Mesenchymal stem cell (in vitro differentiated cells and primary cell): ENCODE measurements at places on chromosomes 16 and 17.
A peak's percentile ranks its signal among the peaks of the same experiment; 100 is the strongest.

GRCh38 chr17:45222289-45222995 lies 757 bp downstream of the FMNL1 start:
- DNase-seq: no peak

GRCh38 chr16:31453255-31454204 lies 5.8 kb upstream of the ARMC5 start:
- DNase-seq: peak; percentile 85

DNA sequence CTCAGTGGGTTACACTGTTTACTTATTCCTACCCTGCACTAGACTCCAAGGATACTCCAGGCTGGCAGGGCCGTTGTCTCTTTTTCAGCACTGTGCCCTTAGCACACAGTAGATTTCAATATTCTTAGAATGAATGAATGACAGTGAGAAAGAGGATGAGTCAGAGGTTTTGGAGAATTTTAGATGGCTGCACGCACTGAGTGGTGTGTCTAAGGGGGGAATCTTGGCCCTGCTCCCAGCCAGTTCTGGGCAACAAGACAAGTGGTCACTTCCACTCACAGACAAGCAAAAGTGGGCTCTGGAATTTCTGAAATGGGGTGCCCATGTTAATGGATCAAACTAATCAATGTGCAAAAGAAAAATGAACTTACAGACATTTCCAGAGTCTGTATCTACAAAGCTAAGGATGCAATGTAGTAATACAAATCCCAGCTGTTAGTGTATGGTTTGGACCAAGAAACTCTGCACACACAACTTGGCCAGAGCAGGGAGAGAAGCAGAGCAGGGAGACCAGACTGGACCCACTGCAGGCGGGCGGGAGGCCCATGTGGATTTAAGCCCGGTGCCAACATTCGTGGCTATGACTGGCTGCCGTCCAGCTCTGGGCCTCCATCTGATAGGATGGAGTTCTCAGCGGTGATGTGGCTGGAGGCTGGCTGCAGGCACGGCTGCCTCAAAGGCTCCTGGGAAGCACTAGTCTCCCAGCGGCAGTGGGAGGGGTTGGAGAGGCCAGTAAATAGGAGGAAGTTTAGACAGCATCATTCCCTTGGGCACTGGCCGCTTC lies 95.6 kb upstream of the CDYL2 start:
- no peak for DNase-seq

DNA sequence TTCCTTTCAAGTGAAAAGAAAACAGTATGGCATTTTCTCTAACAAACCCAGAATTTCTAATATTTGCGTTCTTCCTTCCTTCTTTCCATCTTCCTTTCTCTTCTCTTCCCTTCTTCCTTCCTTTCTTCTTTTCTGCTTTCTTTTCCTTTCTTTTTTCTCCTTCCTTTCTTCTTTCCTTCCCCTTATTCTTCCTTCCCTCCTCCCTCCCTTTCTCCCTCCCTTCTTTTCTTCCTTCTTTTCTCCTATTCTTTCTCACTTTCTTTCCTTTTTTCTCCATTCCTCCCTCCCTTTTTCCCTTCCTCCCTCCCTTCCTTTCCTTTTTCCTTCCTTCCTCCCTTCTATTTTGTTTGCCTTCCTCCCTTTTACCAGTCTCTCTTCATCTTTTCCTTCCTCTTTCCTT lies 194.8 kb downstream of the SHCBP1 start:
- DNase-seq: no peak

- DNase-seq: no peak
Measured at GRCh38 chr16:65510241-65510640, 388.4 kb upstream of the CDH11 start.

GRCh38 chr16:67746846-67747245 lies 27.7 kb upstream of the GFOD2 start:
- no peak for DNase-seq

- no peak for DNase-seq
Measured at GRCh38 chr16:30992931-30993816, 8.2 kb downstream of the HSD3B7 start.

DNA sequence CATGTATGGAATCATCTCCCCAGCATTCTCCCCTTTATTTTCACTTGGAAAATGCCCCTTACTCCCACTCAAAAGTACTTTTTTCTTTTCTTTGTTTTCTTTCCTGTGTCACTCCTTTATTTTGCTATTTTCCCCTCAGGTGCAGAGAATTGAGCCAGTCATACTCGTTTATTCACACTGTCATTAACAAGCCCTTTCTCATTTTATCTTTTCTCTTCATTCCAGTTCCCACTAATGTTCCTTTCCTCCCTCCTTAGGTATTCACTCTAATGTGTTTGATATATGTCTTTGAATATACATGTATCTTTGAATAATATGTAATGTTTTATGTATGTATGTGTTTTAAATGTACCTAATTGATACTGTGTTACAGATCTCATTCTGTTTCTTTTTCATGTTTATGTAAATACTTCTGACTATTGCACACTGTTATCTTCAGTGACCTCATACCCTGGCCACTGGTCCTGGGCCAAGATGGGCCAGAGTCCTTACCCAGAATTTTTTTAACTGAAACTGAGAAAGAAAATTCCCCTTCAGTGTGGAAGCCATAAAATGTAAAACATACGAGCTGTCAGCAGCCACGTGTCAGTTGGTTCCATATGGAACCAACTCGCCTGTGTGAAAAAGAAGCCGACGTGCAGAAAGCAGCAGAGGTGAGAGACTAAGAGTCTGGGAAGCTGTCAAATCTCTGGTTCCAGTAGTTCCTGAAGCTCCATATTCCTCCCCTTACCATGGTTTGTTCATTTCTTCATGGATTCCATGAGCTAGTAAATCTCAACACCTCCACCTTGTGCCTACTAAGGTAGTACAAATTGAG lies 5.8 kb downstream of the SRR start:
- peak; percentile 37 for DNase-seq

DNA sequence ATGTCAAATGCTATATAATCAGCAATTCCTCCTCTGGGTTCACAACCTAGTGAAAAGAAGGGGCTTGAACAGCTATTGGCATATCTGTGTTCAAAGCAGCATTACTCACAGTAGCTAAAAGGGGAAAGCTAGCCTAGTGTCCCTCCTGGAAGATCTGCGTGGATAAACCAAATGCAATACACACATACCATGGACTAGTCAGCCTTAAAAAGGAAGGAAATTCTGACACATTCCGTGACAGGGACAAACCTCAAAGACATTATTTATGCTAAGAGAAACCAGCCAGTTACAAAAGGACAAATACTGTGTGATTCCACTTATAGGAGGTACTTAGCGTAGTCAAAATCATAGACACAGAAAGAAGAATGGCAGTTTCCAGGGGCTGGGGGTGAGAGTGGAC lies 90.1 kb downstream of the XYLT1 start:
- no peak for DNase-seq

- DNase-seq: no peak
Measured at GRCh38 chr17:21379080-21379711, 3.0 kb downstream of the KCNJ12 start.

DNA sequence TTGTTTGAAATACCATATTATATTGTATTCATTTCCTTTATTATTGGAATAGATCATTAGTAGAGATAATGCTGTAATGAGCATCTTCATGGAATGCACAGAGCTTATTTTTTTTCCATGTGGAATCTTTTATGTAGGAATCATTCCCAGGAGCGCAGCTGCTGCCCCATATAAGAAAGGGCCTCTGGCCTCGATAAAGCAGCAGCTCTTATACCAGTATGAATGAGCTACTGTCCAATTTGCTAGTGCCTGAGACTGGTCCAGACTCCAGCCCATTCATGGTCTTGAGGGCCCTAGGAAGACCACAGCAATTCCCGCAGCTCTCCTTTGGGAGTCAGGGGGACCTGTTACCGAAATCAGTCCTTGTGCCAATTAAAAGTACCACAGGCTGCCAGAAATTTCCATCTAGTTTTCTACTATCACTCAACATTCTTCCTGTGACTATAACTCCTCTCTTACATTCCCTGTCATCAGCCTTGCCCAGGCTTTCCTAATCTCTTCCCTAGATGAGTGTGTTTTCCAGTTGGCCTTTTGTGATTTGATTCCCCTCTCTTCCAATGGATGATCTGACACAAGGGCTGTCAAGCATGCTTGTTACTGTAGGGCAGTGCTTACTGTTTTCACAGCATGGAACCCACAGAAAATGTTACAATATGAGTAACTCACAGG lies 1.9 kb downstream of the ZNF843 start:
- DNase-seq: no peak

DNA sequence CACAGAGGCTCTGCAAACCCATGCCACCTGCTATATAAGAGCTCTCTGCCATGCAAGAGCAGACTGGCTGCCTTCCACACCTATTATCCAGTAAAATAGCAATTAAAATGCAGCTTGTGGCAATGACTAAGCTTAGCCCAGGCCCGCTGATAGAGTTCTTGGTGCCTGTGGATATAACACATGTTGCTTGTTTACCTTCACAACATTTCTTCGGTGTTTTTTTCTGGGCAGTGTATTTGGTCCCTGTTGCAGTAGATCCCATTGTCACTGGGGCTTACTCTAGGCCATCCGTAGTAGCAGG lies 63.5 kb downstream of the SPECC1 start:
- no peak for DNase-seq

- DNase-seq: no peak
Measured at GRCh38 chr17:66920950-66921349, 43.6 kb upstream of the CACNG4 start.

GRCh38 chr17:17666111-17666714 lies 15.0 kb upstream of the RAI1 start:
- peak; percentile 45 for DNase-seq

GRCh38 chr16:86510465-86511261 lies at the start of gene FOXF1:
FOXF1 (plus strand) TSS chr16:86510527; CDS start chr16:86510570, 43 bp downstream.
- DNase-seq: peak; percentile 91

DNA sequence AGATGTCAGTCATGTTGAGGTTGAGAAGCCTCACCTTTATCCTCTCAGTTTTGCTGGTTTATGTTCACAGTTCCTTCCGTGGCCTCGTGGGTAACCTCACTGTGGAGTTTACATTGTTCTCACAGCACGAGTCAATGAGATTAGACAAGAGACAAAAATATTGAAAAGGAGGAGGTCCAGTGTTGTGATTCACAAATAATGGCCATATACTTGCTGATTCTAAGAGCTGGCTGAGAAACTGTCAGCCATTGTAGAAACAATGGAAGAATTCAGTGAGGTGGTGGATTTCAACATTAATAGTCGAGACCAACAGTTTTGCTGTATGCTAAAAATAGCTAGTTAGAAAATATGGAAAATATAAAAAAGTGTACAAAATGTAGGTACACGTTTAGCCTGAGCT lies 176.4 kb upstream of the WSCD1 start:
- DNase-seq: no peak

DNA sequence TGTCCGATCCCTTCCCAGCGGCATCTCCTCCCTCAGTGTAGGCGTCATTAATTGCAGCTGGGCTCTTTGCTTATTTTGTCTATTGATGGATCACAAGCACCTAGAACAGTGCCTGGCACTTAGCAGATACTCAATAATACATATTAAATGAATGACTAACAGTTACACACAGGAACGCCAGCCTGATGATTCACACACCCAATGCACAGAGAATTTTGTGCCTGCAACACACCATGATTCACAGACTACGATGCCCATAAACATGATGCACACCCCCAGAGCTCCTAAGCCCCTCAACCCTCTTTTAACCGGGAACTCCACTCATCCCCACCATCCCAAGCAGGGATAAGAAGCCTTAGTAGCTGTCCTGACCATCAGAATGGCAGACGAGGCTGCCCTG lies 66.6 kb upstream of the TMEM97 start:
- DNase-seq: peak; percentile 21

DNA sequence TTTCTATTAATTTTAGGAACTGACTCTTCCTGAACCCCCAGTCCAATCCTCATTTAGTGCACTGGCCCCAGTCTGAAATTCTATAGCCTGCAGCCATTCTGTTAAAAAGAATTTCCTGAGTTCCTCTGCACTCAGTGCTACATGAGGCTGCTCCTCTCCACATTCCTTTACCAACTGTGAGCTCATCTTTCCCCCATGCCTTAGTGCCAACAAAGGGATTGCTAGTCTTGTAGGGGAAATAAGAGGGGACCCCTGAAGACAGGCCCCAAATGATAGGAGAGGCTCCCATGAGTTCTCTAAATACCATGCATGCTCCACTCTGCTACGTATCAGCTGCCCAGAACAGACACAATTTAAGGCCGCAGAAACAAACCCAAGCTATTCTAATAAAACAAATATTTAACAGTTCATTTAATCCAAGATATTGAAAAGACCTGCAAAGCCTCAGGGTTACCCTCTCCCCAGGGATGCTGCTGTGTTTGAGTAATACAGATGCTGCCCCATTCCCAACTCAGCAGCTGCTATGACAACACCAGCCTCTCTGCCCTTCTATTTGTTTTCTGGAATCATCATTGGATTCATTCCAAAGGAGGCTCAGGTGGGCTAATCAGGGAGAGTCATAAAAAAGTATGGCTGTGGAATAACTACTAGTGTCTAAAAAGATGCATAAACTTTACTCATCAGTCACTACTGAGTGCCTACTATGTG lies 228.5 kb downstream of the TOX3 start:
- DNase-seq: no peak

- no peak for DNase-seq
Measured at GRCh38 chr17:78001182-78001581, 42.7 kb downstream of the TNRC6C start.

- no peak for DNase-seq
Measured at GRCh38 chr17:14306596-14306995, 5.7 kb downstream of the HS3ST3B1 start.

- DNase-seq: no peak
Measured at GRCh38 chr17:48745381-48746275, 17.1 kb upstream of the HOXB13 start.

DNA sequence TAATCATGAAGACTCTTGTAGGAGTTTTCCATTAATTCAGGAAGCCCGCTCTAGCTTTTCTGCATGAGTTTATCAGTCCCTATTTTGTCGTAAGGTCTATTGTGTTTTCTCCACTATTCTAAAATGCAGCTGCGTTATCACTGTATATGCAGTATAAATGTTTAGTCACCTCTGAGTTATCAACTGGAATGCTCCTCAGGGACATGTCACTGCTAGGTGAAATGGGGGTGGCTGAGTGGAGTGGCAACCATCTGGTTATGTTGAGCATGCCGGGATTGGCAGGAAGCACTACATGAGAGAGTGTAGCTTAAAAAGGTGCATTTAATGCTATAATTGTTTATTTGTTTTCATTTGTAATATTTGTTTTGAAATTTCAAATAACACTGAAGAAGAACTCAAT lies 285.2 kb upstream of the ELAC2 start:
- no peak for DNase-seq

DNA sequence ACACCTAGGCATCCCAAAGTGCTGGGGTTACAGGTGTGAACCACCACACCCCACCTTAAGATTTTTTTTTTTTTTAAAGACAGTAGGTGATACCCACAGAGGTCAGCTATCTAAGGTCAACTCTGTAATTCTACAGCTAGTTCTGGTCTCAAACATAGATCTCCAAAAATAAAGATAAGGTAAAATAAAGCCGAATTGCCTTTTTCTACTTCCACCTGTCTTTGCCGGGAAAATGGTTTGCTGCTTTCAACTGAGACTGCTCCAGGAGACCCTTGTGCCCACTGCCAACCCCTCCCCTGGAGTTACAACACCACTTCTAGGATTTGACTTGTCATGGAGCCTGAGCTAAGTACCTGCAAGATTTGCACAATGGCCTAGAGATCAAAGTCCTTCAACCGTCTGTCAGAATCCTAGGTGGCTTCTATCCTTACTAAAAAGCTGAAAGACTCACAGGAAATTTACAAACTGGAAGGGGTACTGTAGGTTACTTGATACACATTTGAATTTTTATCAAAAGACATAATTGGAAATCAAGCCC lies 4.7 kb upstream of the CNOT1 start:
- no peak for DNase-seq
